ENCODE measurements at places on chromosomes 3 and 15. TPM values are rescaled to one million over a fixed set of nuclear protein-coding genes. Genes with fewer than 3 reads are reported as not detected.

The GPR160 gene
- total RNA-seq: 0.36 TPM

The MAPKAPK3 gene
- total RNA-seq: 54.0 TPM

The MST1R gene
- 1.1 TPM for total RNA-seq

The PIERCE2 gene
- total RNA-seq: 1.6 TPM

The GRIP2 gene
- 2.7 TPM for total RNA-seq

The CATSPER2 gene
- total RNA-seq: 0.65 TPM

The EPHB1 gene
- 1.5 TPM for total RNA-seq

The IQCF5 gene
- total RNA-seq: not detected

The GUCA1C gene
- total RNA-seq: not detected

The CX3CR1 gene
- 0.16 TPM for total RNA-seq

The IMPG2 gene
- total RNA-seq: 0.73 TPM

The THRB gene
- 46.3 TPM for total RNA-seq

The ZSCAN2 gene
- total RNA-seq: 7.8 TPM

The CHRNB4 gene
- not detected for total RNA-seq

The CTNNB1 gene
- total RNA-seq: 755 TPM

The SATB1 gene
- total RNA-seq: 12.4 TPM

The BCL2A1 gene
- total RNA-seq: not detected

The CCDC13 gene
- 0.16 TPM for total RNA-seq

The A4GNT gene
- not detected for total RNA-seq

The GOLGA8T gene
- total RNA-seq: not detected

The KCNH8 gene
- not detected for total RNA-seq

The TLR9 gene
- total RNA-seq: not detected

The OR4F6 gene
- total RNA-seq: not detected

The NAALADL2 gene
- total RNA-seq: 30.5 TPM

The SQOR gene
- 139 TPM for total RNA-seq

The TRIM42 gene
- total RNA-seq: not detected

The CYP8B1 gene
- not detected for total RNA-seq

The STAB1 gene
- 0.73 TPM for total RNA-seq

The CD200R1 gene
- total RNA-seq: 0.16 TPM

The ATP6V1A gene
- 119 TPM for total RNA-seq

The GNAT1 gene
- total RNA-seq: not detected

The CLK3 gene
- total RNA-seq: 64.7 TPM

The CHDH gene
- 1.6 TPM for total RNA-seq

The CHL1 gene
- total RNA-seq: not detected

The LEKR1 gene
- 0.81 TPM for total RNA-seq

The ACSBG1 gene
- total RNA-seq: not detected

The GOLGA8J gene
- not detected for total RNA-seq

The C3orf80 gene
- 0.61 TPM for total RNA-seq

The KNG1 gene
- not detected for total RNA-seq

The CCDC54 gene
- not detected for total RNA-seq

The ITIH4 gene
- total RNA-seq: 2.2 TPM
